ENCODE measurements at places on chromosomes 3 and 15.

DNA sequence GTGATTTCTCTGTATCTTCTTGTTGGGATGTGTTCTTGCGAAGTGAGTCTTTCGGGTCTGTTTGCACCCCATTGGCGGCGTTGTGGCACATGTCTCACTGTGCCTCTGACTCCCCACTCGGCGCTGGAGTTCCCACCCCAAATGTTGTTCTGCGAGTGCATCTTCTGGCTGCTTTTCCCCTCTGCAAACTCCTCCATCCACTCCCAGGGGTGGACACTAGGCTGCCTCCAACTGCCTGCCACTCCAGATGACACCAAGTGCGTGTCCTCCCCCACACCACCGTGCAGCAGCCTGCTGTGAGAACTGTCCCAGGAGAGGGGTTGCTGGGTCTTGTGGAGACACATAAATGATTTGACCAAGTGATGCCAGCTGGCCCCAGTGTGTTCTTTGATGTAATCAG, 17.6 kb downstream of the EFCC1 start:
- no peak for DNase-seq

DNA sequence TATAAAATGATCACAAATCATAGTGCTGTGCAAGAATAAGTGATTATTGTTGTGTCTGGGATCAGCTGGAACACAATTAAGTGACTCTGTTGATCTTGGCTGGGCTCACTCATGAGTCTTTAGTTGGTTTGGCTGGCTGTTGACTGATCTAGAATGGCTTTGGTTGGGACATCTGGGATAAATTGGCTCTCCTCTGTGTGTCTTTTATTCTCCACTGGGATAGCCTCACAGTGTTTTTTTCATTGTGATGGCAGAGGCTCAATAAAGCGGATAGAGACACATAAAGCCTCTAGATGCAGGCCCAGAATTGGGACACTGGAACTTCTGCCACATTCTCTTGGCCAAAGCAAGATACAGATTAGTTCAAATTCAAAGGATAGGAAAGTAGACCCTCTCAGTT, 735.6 kb downstream of the PDCD6IP start:
- DNase-seq = no peak

DNA sequence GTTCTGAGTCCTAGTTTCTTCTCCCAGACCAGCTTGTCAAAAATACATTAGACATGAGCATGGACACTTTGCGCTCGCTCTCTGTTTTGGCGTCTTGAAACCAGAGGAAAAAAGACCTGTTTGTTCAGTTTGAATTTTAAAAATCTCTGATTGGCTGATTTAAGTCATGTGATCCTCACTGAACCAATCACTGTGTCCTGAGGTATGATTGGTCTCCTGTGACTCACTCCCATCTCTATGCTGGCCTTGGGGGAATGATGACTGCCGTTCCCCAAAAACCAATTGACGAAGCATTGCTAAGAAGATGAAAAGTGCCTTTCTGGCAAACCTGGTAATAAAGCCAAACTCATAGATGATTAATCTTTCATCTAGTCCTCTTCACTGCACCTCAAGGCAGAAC, 256.5 kb downstream of the IL5RA start:
- no peak for DNase-seq

DNA sequence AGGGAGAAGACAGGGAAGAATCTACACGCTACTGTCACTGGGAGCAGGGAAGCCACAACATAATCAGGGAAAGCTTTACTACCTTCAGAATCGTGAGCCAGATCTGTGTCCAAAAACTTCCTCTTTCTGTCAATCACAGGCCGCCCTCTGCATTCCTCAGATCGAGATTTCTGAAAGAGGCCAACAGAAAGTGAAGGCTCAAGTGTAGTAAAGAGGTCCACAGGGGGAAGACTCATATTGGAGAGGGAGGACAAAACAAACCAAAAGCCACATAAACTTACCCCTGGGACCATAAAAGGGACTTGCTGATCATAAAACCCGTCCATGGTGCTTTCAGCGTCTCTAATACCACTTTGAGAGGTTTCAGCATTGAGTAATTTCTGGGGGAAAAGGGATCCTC, 3.3 kb downstream of the ETV5 start:
- no peak for DNase-seq

DNA sequence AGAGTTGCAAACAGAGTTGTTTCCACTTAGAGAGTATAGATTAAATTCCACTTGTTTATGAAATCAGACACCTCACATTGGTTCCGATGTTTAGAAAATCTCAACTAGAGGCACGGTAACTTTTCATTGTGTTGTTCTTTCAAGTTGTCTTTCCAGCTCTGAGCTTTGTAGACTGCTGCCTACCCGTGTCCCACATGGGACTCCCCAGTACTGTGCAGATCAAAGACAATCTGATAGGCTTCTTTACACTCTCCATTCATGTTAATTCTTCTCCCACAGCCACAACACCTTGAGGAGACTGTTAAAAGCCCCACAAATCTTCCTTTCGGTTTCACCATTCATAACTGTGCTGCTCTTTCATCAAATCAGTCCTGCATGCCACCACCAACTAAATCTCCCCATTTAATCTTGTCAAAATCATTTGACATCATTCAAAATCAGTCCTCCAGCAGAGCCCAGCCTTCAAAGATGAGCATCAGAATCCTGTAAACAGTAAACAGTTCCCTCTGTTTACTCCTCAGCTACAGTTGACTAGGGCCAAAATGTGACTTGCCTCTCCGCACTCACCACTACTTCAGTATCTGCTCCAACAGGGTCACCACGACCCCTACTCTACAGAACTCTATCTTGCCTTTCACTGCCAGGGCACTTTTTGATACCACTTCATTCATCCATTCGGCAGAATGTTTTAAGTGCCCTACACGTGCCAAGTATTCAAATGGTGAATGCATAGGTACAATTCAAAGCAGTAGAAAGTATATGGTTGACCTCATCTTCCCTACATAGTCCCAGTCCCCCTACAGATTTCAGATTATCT, 8.3 kb downstream of the ANXA2 start:
- no peak for DNase-seq

GRCh38 chr3:127900536-127900935, 14.5 kb upstream of the KBTBD12 start:
- DNase-seq = no peak

- no peak for DNase-seq
Measured at GRCh38 chr3:105774444-105775180, 94.2 kb downstream of the CBLB start.

Data from SK-N-DZ (cell line).